Erythroblast (primary cell): ENCODE measurements at places on chromosomes 6 and 20.

DNA sequence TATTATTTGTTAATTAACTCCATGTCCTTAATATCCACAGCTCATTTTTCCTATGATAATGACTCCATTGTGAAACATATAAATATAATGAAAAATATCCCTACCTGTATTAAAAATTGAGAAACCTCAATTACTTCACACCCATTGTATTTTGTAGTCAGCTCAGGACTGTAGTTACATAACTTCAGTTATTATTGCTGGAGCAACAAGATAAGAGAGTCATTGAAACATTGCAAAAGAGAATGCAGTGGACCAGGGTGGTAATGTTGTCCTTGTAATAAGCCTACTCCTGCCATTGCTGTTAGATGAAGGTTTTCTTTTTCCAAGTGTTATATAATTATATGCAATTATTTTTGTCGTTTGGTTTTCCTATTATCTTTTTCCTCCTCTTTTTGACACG, 184.4 kb downstream of the PRL start:
- no peak for DNase-seq

- no peak for DNase-seq
Observed at GRCh38 chr6:152404086-152404857, 232.9 kb downstream of the SYNE1 start.

DNA sequence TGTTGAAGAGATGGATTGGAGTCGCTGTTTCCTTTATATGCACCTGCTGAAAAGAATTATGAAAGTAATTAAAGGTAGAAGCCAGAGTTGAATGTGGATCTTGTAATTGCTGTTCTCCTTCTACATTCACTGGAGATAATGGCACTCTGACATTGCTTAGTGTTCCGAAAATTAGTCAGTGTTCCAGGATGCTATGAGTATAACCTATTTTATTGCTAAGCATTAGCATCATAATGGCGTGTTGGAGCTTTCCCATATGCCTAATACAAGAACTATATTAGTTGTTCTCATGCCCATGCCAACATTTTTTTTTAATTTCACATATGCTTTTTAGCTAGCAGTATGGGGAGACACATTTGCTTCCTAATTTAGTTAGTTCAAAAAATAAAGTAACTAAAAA, 236.4 kb downstream of the ARHGAP18 start:
- DNase-seq: no peak

DNA sequence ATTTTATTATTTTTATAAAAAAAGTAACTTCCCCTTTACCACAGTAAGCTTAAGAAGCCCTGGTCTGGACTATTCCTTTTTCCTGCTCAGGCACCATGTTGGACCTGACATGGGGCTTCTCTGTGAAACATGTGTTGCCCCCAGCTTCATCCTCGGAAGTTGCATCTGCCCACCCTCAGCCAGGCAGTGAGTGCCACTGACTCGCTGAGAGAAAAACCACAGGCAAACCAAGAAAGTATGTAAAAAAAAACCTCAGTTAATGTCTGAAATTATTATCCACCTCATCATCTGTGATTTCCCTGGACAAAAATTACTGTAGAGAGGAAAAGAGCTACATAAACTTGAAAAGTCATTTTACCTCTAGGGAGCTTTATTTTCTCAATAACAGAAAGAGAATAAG, 109.9 kb upstream of the MCHR2 start:
- DNase-seq: no peak
